ENCODE measurements at places on chromosomes 2 and 18.

DNA sequence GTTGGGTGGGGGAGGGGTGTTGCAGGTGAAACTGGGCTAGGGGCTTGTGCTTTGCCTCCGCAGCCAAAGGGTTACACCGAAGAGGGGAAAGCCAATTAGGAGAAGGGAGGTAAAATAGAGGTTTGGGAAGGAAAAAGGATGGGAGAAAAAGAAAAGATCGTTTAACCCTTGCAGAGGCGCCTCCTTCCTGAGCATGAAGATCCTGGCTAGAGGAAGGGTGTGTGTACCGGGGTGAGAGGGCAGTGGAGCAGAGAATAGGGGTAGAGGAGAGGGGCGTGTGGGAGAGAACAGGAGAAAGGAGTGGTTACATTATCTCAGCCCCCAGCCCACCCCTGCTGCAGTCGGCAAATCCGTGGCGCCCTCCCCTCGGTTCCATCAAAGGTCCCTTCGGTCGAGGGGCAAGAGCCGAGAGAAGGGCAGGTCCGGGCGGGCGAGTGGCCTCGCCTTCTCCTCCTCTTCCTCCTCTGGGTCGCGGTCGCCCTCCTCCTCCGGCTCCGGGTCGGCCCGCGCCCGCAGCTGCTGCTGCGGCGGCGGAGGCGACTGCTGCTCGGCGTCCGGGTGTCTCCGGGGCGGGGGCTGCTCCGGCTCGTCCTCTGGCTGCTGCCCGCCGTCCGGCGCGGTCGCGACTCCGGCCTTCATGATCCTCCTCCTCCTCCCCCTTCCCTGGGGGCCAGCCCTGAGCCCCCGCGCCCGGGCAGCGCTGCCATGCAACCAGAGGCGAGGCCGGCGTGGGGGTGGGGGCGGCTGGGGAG lies 1.1 kb downstream of the MARCHF4 start:
- no peak for ATAC-seq

DNA sequence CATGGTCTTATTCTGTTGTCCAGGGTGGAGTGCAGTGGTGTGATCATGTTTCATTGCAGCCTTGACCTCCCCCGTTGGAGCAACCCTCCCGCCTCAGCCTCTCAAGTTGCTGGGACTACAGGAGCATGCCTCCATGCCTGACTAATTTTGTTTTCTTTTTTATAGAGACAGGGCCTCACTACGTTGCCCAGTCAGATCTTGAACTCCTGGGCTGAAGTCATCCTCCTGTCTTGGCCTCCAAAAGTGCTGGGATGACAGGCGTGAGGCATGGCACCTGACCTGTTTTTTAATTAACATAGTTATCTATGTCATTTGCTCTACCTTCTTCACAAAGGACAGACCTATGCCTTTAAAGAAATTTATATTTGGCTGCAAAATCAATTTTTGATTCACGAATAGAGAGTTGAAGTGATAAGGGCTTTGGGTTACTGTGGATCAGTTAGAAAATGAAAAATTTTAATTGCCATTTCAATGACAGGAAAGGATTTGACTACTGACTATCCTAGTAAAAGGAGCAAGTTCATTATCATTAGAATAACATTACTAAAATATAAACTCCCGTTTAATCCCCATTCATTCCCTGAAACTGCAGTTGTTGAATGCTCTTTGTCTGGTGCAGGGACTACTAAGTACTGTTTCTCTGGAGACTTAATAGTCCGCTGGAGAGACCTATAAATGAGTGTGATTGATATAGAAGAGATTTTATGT lies 3.7 kb downstream of the RNF138 start:
- ATAC-seq = no peak

DNA sequence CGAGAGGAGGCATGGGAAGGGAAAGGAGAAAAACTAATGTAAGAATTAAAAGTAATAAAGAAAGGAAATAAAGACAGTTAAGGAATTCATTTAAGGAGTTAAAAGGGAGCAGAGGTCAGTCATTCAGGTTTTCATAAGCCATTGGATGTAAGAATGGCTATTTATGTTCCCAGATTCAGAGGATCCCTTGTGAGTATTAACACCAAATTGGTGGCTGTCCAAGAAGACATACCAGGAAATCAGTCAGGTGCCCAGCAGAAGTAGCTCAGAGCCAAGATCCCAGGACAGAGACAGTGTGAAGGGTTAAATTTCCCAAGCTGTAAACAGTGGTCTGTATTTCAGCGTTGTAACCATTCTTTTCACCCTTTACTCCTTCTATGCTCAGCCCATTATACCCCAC lies 550.4 kb downstream of the BCL11A start:
- ATAC-seq = no peak

- ATAC-seq = no peak
These were observed 1038.6 kb downstream of the CBLN2 start for GRCh38 chr18:71505526-71505925.

GRCh38 chr2:202918860-202919259 lies 6.8 kb downstream of the CARF start:
- ATAC-seq = no peak

- no peak for ATAC-seq
These were observed 44.4 kb upstream of the LRRTM1 start for GRCh38 chr2:80348953-80349352.

DNA sequence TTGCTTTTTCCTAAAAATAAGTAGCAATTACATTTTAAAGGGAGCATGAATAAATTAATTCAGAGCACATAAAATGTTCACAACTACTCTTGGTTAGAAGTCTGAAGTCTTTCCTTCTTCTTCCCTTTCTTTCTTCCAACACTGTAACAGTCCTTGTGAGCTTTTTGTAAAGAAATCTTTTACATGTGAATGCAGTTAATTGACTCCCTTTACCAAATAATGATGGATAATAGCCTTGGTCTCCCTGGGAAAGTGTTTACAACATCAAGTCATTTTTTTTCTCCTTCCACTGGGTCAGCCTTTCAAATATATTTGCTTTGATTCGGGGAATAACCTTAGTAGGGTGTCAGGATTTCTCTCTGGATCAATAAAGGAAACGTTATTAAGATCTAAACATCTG lies 39.1 kb downstream of the CALCRL start:
- ATAC-seq = no peak

- no peak for ATAC-seq
These were observed 254.8 kb downstream of the GPD2 start for GRCh38 chr2:156691014-156691413.

DNA sequence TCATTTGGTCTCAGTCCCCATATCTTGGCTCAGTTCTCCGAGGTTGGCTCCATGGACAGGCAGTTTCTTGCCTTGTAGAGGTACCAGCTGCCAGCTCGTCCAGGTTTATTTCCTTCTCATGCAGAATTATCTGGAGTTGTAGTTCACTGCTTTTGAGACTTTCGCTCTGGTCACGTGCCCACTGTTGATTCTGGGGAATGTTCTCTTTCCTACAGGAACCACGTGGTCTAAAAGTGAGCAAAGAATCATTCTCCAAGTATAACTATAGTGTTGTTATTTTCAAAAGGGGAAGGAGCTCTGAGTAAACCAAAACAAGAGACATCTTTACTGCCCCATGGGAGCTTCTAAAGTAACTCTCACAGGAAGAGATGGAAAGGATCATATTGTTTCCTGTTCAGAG lies 41.2 kb upstream of the RAB27B start:
- ATAC-seq = no peak

DNA sequence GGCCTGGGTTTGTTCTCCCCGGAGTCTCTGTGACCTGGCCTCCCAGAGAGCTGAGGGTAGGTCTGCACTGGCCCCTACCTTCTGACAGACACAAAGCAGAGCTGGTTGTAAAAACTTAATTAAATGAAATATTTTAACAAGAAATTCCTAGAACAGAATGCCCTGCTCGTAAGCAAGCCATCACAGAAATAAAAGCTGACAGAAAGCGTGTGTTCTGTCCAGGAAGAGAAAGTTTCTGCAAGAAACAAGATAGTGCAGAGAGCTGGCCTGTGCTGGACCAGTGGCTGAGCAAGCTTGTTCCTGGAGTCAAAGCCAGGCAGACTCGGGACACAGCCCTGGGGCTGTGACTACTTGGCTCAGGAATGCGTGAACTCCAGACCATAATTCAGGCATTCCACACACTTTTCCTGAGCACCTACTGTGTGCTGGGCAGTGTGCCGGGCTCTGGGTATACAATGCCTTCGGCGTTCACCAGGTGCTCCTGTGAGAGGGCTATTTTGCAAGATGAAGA lies 51.6 kb downstream of the APOB start:
- peak; percentile 30 for ATAC-seq

DNA sequence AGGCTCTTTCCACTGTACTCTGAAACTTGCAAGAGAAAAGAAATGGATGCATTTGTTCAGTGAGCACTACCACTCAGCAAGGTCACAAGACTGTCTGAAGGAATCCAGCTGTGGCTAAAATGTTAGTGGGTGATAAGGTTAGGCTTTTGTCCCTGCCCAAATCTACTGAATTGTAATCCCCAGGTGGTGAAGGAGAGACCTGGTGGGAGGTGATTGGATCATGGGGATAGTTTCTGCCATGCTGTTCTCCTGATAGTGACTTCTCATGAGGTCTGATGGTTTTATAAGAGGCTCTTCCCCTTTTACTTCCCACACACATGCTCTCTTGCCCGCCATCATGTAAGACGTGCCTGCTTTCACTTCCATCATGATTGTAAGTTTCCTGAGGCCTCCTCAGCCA lies 68.2 kb downstream of the ZNF385B start:
- ATAC-seq = no peak

DNA sequence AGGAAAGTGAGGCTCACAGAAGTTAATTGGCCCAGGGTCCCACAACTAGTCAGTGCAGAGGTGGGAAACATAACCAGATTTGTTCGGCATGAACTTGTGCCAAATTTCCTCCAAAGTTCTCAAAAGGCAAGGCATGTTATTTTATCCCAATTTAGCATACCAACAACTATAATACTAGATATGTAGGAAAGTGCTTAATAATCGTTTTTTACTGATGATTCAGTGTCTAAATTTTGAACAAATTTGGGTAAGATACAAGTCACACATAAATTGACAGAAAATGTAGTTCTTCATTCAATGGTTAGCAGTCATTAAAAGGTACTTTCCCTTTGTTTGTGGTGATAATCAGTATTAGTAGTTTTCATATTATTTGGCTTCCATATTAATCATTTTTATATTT lies 38.5 kb upstream of the CYBRD1 start:
- no peak for ATAC-seq

DNA sequence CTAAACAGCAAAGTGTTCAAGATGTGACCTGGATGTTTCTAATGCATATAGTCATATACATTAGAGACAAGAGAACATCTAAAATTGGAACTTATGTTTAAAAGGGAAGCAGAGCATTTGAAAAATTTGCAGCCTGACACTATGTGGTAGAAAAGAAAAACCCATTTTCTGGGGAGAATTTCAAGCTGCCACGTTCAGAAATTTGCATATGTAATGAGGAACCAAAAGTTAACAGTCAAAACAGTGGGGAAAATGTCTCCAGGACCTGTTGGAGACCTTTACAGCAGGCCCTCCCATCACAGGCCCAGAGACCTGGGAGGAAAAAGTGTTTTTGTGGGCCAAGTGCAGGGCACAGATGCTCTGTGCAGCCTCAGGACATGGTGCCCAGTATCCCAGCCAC lies 8.2 kb upstream of the TMEM18 start:
- ATAC-seq = no peak

DNA sequence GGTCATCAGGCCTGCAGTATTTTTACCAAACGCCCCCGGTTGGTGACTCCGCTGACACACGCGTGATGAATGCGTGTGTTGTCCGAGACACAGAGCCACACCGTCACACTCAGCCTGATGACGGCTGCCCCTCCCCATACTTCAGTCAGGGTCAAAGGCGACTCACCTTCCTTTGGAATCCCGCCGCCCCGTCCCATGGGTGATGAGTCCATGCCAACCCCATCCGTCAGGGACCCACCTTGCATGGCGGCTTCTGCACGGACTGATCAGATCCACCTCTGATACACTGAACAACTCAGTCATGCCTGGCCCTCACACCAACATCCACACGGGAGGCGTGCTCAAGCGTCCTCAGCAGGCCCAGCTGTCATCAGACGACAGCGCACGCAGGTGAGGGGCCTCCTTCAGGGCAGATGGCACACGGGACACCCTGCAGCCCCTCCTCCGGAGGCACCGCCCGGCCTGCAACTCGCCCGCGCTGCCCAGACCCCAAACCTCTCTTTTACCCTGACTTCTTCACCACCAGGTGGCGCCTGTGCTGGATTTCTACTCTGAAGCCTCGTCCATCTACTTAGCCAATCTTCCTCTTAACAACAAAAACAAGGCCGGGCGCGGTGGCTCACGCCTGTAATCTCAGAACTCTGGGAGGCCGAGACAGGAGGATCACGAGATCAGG lies 89.2 kb downstream of the ZNF516 start:
- ATAC-seq = peak; percentile 23

DNA sequence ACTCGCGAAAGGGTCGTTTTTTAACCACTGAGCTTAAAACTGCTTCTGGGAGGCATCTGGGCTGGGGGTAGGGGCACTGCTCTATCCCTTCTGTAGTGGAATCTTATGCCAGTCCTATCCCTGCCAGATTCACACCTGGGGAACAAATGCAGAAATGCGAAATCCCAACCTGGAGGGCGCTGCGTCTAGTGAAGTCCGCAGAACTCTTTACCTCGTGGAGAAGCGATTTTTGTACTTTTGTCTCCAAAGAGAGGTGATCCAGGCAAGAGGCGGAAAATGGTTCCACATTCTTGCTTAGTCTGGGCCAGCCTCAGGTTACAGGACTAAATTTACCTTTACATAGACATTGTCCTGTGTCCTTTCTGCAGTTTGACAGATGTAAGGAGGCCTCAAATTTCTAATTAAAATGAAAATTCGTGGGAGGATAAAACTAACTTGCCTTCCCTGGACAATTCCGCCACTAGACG lies 10.4 kb downstream of the TBR1 start:
- no peak for ATAC-seq

DNA sequence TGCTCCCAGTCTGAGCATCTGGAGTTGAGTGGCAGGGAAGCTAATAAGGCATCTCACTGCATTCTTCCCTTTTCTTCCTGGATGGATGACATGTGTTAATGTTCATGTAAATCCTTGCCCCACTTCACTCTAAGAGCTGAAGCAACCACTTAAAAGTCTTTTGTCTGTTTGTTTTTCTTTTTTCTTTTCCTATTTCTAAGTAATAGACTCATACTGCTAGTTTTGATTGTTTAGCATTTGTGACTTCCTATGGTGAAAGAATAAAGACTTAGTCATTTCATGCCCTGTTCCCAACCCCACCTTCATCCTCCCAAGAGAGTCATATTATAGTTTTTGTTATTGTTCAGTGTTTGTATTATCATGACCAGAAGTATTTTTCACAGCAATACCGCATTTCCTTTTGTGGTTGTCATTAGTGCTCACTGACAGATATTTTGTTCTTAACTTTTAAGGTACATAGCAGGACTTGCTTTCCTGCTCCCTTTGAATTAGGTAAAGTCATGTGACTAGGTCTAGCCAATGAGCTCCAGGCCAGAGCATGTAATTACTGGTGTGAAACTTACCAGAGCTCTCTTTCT lies 18.1 kb upstream of the SPP2 start:
- peak; percentile 66 for ATAC-seq

DNA sequence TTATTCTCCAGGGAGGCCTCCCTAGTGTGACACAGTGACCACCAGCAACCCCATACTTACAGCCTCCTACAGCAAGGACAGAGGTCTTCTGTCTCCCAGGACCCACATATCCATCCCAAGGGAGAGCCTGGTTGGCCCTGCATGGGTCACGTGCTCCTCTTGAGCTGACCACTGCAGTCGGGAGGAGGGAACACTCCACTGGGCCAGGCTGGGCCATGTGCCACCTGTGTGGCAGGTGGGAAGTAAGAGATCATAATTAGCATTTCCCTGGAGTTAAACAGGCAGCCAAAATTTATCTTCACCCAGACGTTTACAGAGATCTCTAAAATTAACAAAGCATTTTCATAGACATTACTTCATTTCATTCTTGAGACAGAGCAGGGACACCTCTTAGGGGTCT lies 33.4 kb upstream of the MLPH start:
- ATAC-seq = no peak

GRCh38 chr2:20103530-20103929 lies 52.1 kb upstream of the LAPTM4A start:
- ATAC-seq = peak; percentile 53
